ENCODE measurements at places on chromosomes 2 and 18.

DNA sequence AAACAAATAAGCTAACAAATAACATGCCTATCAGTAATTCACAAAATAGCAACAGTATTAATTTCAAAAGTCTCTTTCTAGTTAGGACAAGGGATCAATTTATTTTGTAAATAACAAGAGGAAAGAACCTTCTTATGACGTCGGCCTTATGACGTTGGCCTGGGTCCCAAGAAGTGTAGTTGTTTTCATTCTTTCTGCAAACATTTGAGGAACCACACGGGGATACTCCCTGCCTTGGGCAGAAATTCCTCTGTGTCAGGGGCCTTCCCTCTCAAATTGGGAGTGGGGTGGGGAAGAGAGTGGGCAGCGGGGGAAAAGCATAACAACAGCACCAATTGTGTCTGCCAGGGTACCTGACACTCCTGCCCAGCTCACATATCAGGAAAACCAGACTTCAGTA is 1.3 kb downstream of the CCDC68 start:
- no peak for DNase-seq

DNA sequence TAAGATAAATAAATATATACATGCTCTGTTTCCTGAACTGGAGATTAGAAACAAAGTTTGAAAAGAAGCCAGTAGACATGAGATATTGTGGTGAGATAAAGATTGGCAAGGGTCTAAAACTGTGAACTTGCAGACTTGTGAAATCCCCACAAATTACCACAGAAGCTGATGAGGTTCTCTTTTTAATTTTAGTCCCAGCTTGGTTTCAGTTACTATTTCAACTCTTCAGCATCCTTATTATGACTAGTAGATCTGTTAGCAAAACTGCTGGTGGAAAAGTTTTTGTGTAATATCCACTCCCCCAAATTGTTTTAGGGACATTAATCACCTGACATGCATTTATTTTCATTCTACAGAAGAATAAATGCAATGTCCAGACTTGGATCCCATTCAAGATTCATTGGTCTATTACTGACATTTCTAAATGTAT is 20.8 kb downstream of the RASGRP3 start:
- DNase-seq, result no peak

GRCh38 chr2:47645246-47645645 is 137.7 kb upstream of the MSH6 start:
- DNase-seq, result no peak

- DNase-seq, result no peak
Observed at GRCh38 chr18:555705-556457, 24.3 kb upstream of the CETN1 start.

- DNase-seq, result peak; percentile 40
Observed at GRCh38 chr2:32772638-32773447, 145.0 kb downstream of the TTC27 start.

DNA sequence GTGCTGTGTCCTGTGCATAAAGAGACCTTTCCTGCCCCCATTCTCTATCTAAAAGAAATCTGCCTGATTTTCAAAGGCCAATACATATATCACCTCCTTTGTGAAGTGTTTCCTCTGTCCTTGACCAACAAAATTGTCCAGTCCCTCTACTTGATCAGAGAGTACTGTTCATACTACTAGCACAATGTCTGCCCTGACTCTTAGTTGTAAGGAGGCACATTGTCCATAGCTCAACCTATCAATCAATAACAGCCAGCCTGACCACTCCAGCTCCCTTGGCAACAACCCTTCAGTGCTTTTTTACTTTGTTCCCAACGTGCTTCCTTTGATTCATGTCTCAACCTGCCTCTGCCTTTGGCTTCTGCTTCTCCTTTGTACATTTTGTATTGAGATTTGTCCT is 398.9 kb downstream of the TRIB2 start:
- DNase-seq, result no peak

GRCh38 chr2:230885463-230886130 is 20.9 kb downstream of the ITM2C start:
- DNase-seq, result peak; percentile 74

GRCh38 chr2:109410039-109410815 is 203.5 kb downstream of the SEPTIN10 start:
- DNase-seq, result no peak

DNA sequence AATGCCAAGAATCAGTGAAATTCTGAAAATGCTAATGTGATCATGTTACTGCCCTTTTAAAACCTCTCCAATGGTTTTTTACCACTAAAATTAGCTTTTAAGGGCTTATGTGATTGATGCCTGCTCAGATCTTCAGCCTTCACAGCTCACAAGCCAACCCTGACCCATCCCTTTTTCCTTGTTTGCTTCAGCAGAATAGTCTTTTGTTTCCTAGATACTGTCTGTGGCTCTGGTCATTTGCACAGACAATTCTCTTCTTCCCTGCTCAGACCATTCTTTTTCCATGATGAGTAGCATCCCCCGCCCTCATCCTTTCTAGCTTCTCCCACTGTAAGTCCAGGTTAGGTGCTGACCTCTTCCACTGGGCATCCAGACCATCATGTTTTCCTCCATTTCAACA is 164.9 kb upstream of the NT5C1B start:
- no peak for DNase-seq

DNA sequence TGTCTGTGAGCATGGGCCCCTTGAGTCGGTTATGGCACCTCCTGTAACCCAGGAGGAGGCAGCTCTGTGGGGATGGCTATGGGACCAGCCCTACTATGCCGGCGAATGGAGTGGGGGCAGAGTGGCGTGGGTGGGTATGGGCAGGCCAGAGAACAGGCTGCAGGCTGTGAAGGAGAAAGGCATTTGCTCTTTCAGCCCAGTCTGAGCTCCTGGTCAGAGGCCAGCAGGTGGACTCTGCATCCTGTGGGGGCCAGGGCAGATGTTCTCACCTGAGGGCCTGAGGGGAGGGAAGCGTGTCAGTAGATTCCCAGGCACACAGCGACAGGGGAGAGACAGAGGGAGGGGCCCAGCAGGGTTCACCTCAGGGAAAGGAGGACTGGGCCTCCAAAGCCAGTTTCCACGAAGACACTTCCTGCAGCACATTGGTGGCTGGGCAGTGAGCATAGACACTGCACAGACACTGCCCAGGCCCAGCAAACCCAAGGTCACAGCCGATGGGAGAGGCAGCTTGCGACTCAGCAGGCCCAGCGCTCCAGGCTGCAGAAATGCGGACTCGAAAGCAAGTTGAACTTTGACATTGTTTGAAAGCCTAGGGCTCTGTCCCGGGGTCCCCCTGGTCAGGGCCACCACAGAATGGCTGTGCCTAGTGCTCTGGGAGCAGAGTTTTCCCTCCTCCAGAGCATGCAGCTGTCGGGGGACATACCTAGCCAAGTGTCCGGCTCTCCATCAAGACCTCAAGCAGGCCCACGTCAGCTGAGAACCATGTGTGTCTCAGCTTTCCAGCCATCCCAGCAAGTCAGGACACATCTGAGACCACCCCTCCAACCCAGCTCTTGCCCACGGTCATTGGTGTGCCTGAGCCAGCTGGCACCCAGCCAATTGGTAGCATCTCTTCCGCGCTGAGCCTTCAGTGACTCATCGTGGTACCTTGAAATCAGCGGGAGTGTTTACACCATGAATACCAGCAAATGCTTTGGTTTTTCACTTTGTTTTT is 53.8 kb downstream of the TGOLN2 start:
- no peak for DNase-seq

GRCh38 chr2:239765076-239765845 is 259.9 kb downstream of the NDUFA10 start:
- DNase-seq, result no peak

DNA sequence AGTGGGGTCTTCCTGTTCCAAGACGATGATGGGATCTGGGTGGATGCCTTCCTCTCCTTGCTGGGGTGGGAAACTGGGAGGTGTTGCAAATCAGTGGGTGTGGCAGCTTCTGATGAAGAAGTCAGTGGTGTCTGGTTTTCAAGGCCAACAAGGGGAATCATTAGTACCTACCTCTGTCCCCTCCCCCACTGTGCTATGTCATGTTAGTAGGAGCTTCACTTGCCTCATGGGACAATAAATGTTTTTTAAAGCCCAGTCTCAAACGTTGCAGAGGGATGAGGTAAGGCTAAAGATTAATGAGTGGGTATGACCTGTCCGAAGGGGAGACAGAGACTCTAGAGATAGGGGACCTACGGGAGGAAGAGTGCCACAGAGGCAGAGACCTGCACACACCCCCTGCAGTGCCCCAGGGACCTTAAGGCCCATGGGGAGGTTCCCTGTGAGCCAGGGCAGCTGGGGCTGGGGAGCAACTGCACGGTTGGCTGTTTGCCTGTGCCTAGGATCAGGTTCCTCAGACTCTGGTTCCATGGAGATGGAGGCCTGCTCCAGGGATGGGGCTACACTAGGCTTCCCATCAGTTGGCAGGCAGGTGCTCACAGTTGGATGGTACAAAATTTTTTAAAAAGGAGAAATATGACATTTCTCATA is 37.8 kb upstream of the SLC1A4 start:
- DNase-seq, result no peak

- DNase-seq, result no peak
Observed at GRCh38 chr2:188410504-188411235, 119.0 kb downstream of the GULP1 start.

DNA sequence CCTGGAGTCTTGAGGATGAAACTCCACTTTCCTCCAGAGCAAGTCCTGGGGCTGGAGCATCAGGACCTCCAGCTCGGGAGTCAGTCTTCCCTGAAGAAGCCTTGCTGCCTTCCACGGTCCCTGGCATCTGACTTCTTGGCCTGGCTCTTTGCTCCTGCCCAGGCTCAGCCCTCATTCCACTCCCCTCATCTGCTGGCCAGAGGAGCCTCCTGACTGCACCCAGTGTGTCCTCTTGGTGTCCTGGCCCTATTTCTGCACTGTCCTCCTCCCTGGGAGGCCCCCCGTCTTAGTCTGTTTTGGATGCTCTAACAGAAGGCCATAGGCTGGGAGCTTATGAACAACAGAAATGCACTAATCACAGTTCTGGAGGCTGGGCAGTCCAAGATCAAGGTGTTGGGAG is 231.5 kb downstream of the LOXHD1 start:
- no peak for DNase-seq

GRCh38 chr2:193348055-193348454 is 1153.3 kb upstream of the TMEFF2 start:
- no peak for DNase-seq

- no peak for DNase-seq
Observed at GRCh38 chr2:195590861-195591205, 66.2 kb upstream of the SLC39A10 start.

- DNase-seq, result no peak
Observed at GRCh38 chr2:47127862-47128543, 27.1 kb downstream of the STPG4 start.

DNA sequence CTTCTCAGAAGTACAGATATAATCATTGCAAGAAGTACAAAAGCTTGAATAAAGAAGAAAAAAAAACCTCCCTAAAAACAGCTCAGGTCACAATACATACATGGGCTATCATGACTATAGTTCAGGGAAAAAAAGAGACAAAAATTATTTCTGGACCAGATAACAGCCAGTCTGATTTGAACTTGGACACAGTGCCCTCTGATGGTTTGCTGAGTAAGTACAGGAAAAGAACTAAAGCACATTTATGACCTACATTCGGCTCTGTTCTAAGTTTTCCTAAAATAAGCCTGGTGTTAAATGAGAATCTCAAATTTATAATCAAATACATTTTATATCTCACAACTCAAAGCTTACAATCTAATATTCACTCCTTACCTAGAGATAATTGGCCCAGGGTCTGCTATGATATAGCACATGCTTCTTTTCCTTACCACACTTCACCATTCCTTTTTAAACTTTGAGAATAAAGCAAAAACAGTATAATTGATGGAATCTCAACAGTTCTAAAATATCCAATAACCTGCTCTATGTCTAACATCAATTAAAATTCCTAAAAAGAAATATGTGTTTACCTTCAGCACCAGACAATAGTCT is 81.1 kb downstream of the RAPH1 start:
- peak; percentile 58 for DNase-seq

- no peak for DNase-seq
Observed at GRCh38 chr2:73175663-73176204, 26.6 kb upstream of the NOTO start.
